ENCODE measurements at places on chromosomes 7 and 10.

GRCh38 chr10:122854648-122855047 is 9.0 kb upstream of the CUZD1 start:
- no peak for DNase-seq

DNA sequence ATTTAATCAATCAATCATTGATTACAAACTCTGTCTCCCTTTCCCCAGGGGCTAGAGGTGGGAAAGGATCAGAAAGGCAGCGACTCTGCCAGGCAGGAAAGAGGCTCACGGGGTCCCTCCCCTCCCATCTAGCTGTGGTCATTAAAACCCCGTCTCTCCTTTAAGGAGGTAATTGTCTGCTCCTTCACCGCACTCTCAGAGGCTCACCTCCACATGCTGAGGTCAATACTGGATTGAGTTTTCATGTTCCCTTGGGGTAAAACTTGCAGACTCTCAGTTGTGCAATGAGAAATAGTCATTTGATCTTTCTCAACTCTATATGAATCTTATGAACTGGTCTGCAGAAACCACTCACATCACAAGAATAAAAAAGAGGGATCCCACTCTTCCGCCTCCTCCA is 368.8 kb downstream of the ADRA2A start:
- no peak for DNase-seq

DNA sequence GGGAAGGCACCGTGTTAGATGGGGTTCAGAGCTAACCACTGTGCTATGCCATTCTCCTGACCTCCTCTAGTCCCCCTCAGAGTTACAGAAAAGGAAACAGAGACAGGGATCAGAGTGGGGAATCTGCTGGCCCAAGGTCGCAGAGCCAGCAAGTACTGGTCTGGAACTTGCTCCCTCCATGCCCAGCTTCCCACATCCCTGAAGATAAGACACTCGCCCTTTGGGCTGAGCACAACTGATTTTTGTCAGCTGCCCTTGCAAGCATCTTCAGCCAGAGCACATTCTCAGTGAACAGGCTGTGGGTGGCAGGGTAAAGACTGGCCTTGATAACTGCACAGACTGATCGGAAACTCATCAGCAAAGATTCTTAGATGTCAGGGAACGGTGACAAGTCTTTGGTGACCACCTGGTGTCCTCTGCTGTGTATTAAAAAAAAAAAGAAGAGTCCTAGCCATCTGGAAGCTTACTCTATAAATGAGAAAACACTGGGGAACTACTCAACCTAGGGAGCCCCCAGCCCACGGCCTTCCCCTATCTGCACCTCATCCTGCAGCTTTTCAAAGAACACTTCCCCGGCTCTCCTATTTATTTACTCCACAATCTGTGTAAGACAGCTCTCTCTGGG is 1.3 kb upstream of the SORBS1 start:
- DNase-seq = no peak

- DNase-seq = no peak
Measured at GRCh38 chr10:62815381-62816075, 638 bp downstream of the EGR2 start.

GRCh38 chr7:92025260-92025659 is 84.6 kb downstream of the AKAP9 start:
- DNase-seq = no peak

DNA sequence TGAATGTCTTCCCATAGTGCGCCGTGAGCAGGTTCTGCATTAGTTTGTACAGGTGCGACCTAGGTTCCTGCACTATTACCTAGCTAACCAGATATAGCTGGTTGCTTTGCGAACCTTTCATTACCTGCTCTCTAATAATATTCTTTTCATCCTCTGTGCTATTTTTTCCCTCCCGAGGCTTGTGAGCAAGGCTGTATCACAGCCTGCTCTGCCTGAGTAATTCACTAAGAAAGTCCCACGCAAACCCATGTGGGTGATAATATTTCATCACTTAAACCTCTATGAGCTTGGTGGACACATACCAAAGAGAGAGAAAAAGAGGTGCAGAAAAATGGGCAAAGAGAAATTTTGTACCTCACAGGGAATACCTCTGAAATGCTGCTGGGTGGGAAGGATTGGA is 8.4 kb downstream of the INHBA start:
- no peak for DNase-seq

GRCh38 chr7:44535348-44536064 is 5.6 kb downstream of the NPC1L1 start:
- no peak for DNase-seq

DNA sequence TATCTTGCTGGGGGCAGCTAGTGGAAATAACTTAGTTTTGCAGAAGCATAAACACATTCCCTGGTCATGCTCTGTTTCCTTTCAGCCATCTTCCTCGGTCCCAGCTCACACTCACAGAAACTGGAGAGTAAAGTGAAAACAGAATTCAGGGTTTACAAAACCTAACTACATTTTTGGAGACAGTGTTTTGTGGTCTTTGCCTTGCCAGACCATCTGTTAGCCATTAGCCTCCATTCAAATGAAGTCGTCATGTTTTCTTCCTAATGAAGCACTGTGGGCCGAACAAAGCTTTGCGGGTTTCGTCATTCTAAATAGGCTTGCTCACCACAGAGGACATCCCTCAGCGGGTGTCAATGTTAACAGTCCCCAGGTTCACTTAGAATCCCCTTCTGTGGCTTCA is 214.6 kb upstream of the TMEM72 start:
- no peak for DNase-seq

GRCh38 chr10:14466257-14466656 is 135.5 kb upstream of the FRMD4A start:
- no peak for DNase-seq

Measured in NT2/D1 (cell line).